ENCODE measurements at places on chromosomes 4 and X. TPM values are rescaled to one million over a fixed set of nuclear protein-coding genes. Genes with fewer than 3 reads are reported as not detected.

Gene RAP1GDS1
- total RNA-seq, result 18.9 TPM

Gene GUCY1A1
- total RNA-seq, result 40.5 TPM

Gene TBX22
- not detected for total RNA-seq

Gene ARSJ
- total RNA-seq, result 12.8 TPM

Gene FRYL
- total RNA-seq, result 41.0 TPM

DNA sequence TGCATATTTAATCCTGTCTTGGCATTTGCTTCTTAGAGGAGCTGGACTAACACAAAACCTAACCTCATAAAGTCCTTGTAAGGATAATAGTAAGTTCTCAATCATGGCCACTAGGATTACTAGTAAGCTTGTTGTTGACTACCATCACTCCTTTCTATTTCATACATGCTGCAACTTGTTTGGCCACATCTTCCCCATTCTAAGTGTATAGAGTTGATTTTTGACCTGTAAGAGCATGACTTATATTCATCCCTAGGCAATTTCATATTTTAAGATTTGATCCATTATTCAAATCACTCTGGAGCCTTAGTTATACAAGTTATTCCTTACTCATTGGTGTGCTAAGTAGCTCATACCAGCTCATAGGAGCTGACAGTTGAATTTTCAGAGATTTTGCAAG is 109.4 kb downstream of the EFHC2 start:
- no peak for DNase-seq

- DNase-seq, result no peak
Measured at GRCh38 chr4:173270312-173271027, 63.7 kb downstream of the HMGB2 start.

- DNase-seq, result no peak
Measured at GRCh38 chrX:108541286-108541685, 101.6 kb downstream of the COL4A5 start.

GRCh38 chr4:20554134-20554533 is 146.1 kb upstream of the PACRGL start:
- no peak for DNase-seq

DNA sequence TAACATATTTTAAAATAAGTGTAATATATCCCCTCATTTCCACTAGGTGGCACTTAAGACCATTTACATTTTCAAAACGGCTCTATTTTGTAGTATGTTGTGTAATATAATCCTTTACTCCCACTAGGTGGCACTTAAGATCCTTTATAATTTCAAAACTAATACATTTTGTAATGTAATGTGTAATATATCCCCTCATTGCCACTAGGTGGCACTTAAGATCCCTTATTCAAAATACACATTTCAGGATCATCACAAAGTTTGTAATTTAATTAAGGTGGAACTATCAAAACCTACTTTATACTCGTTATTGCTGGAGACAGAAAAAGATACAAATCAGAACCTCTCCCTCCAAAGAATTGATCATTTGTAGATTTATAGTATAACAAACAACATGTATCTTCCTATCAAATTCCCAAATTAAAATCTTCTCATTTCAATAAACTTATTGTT is 132.5 kb downstream of the ARHGAP6 start:
- no peak for DNase-seq

DNA sequence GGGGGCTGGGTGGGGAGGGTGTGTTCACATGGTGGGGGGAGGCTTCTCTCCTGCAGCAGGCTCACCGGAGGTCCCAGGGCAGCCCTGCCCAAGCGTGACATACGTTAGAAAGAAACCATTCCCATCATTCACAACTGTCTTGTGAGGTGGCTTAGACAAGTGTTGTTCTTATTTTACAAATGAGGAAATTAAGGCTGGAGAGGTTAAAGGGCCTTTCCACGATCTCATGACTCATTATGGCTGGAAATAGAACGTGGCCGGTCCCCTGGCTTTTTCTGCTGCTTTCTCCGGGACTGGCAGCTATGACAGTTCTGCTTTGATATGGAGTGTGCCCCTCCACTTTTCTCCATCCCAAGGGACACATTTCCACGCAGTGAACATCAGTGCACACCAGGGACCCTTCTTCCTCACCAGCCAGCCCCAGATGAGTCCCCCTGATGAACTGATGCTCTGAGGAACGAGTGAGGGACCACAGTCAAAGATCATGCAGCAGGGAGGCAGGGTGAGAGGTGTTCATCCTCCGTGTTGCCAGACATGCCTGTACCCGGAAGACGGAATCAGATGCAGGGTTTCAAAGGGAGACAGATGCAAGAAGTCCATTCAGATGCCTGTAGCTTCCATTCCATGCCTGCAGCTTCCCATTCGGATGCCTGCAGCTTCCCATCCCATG is 64.0 kb upstream of the ACSL1 start:
- DNase-seq, result no peak

- no peak for DNase-seq
Measured at GRCh38 chrX:41563876-41564275, 116.7 kb downstream of the NYX start.

DNA sequence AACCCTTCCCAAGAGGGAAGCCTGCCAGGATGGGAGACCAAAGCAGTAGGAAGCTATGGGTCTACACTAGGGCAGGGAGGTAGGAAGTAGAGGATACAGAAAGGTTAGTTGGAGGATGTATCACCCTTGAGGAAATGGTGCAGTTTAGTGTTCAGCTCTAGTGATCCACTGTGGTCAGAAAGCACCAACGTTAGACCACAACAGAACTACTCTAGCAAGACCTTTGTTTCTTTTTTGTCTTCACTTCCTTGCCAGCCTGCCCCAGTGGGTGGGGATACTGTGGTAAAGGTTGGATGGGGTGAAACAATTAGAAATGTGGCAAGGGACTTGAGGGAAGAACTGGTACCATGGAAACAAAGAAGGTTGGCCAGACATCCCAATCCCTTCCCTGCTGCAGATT is 83.3 kb downstream of the DDIT4L start:
- DNase-seq, result no peak

- DNase-seq, result no peak
Measured at GRCh38 chr4:57109411-57109846, 756 bp downstream of the IGFBP7 start.

DNA sequence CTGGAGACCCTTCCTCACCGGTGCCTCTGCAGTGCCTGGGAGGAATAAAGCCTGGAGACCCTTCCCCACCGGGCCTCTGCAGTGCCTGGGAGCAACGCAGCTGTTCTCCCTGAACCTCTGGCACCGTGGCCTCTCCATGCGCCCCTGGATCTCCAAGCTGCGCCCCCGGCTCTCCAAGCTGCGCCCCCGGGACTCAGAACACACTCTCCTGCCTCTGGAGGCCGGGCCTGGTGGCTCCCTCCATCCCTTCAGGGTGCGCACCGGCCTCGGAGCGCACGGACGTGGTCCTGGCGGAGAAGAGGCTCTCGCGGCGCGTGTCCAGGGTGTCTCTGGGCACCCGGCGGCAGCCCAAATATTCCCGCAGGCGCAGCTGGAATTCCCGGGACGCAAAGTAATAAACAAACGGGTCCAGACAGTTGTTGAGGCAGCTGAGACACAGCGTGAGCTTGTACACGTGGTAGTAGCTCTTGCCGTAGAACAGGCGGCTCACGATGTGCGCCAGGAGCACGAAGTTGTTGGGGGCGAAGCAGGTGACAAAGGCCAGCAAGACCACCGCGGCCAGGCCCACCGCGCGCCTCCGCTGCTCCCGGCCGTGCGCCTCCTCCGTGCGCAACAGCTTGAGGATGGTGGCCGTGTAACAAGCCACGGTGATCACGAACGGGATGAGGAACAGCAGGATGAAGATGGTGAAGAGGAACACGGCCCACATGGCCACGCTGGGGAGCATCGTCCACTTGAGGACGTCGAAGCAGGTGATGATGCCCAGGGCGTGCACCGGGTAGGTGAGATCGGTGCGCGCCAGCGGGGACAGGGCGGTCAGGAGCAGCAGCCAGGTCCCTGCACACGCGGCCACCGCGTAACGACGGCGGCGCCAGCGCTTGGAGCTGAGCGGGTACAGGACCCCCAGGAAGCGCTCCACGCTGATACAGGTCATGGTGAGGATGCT is 12.8 kb upstream of the ASMTL start:
- DNase-seq, result no peak

DNA sequence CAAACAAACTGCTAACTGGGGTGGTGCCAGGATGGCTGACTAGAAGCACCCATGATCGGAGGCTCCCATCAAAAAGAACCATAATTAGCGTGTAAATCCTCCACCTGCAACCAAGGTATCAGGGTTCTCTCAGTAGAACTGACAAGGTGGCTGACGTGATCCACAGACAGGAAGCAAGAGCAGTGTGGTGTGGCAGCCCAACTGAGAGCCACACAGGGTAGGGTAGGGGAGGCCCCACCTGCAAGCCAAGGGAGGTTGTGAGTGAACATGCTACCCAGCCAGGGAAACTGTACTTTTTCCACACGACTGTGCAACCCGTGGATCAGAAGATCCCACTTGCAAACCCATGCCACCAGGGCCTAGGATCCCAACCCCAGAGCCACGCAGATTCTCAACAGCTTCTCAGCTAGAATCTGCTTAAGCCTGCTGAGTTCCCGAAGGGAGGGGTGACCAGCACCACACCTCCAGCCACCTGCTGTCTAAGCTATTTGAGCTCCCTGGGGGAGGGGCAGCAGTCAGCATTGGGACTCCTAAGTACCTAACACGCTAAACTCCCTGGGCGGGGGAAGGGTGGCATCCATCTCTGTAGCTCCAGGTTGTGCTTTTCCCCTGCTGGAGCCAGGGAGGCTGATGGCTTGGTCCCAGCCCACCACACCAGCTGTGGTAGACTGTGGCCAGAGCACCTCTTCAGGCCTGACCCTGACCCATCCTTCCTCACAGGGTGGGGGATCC is 425.1 kb downstream of the GPM6A start:
- no peak for DNase-seq

All from cardiac septum (tissue), 1 donor.